ENCODE measurements at places on chromosomes 4 and X. TPM values are rescaled to one million over a fixed set of nuclear protein-coding genes. Genes with fewer than 3 reads are reported as not detected.

GRCh38 chr4:175884048-175884447 lies 72.0 kb upstream of the GPM6A start:
- no peak for DNase-seq

GRCh38 chrX:3577551-3577950 lies 135.9 kb downstream of the PRKX start:
- no peak for DNase-seq

DNA sequence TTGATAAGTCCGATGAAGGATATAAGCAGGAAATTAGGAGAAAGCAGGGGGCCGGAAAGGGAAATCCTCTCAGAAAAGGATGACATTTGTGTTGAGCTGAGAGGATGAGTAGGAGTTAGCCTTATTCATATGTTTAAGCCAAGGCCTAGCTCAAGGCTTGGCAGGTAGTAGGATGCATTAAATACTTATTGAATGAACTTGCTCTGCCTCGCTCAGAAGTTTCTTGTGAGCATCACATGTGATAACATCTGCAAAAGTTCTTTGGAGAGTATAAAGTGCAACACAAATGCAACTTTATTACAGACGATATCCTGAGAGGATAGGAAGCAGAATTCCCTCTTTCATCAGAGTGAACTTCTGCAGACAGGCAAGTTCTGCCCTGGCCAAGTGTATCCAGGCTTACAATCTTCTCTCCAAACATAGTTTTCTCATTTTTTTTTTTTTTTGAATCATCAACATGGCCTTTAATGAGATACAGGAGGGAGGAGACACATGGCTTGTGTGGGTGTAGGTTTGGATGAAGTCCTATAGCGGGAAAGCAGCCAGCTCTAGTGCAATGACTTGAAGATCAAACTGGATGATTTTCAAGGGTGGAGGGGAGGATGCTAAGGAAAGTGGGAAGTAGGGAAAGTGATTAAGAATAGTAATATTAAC lies 48.1 kb downstream of the LUZP4 start:
- DNase-seq, result no peak

HSD17B13 gene
- total RNA-seq, result 0.22 TPM

DNA sequence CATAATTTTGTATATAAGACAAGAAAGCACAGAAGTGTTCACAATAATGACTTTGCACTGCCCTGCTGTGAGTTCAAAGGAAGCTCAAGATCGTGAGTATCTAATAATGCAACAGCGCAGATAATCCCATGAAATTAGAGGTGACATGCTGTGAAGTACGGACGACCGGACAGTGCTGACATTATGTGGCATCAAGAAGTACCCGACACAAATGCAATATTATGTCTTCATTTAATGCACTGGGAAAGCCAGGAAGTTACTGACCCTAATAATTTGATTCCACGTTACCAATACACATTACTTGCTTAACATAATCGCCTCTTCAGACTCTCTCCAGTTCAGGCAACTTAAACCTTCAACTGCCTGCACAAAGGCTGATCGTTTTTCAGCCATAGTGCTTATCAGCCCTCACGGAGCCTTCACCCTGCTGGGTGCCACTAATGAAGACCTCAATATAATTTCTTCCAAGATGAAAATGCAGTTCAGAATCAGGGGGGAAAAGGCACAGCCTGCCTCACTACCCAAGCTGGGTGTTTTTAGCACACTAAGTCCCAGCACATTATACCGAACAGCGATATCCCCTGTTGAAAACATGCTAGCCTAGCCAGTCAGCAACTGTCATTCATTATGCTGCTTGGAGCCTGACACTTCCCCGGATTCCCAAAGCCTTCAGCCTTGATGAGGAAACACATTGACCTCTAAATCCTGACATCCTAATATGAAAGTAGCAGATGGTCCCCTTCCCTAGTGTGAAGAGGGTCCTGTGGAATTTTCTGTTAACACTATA lies 56.1 kb downstream of the SLC7A11 start:
- DNase-seq, result no peak

DNA sequence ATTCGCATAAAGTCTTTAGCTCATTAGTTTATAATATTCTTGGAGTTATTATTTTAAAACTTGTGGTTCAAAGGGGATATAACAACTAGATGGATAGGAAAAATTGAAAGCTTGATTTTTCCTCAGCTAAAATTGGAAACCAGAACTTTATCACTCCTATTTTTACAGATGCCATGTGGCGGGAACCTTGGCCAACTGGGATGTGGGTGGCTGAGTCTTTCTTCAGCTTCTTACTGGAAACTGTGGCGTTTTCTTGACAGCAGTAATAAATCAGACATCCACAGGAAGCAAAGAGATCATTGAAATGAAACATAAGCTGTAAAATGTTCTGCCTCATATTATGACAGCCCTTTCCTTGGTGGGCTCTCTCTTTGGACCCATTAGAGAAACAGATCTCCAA lies 84.1 kb downstream of the SPATA18 start:
- no peak for DNase-seq

RCHY1 gene
- total RNA-seq, result 48.9 TPM

DNA sequence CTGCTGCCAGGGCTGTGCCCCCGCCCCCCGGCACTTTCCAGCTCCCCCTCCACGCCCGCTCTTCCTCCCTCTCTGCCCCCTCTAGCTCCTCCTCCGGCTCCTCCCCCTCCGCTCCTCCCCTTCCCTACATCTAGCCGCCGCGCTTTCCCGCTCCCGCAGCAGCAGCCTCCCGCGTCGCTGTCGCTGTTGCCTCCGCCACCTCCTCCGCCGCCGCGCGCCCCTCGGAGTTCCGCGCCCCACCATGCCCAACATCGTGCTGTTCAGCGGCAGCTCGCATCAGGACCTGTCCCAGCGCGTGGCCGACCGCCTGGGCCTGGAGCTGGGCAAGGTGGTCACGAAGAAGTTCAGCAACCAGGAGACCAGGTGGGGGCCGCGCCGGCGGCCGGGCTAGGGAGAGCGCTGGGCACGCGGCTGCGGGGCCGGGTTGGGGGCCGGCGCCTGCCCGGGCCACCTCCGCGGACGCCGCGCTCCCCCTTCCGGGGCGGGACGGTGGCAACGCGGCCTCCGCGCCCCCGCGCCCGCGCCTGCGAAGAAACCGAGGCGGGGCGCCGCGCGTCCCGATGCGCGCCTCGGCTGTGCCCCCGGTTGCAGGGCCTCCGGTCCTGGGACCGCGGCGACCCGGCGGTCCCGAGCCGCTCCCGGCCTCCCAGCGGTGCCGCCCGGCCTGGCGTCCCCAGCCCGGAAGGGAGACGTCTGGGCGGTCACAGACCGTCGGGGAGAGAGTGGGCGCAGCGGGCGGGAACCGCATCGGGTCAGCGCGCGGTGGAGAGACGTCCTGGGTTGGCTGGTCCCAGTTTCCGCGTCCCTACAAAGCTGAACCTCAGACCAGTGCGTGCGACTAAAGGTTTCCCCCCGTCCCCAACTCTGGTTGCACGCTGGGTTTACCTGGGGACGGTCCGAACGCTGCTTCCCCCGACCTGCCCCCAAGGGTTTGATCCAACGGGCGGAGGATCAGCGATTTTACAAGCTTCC lies at the start of gene PRPS2:
Gene PRPS2, plus strand, starts transcription at position 156 of the 972 bp plus-strand sequence. Its CDS starts 86 bp downstream, at position 242.
- DNase-seq, result peak; percentile 79

AFM gene
- total RNA-seq, result not detected

- no peak for DNase-seq
These were observed 61.4 kb downstream of the WFS1 start for GRCh38 chr4:6331018-6331417.

GRCh38 chr4:78545275-78546246 lies 6.0 kb upstream of the ANXA3 start:
- no peak for DNase-seq

- DNase-seq, result no peak
These were observed 188.6 kb downstream of the NSUN7 start for GRCh38 chr4:40938337-40938736.

DNA sequence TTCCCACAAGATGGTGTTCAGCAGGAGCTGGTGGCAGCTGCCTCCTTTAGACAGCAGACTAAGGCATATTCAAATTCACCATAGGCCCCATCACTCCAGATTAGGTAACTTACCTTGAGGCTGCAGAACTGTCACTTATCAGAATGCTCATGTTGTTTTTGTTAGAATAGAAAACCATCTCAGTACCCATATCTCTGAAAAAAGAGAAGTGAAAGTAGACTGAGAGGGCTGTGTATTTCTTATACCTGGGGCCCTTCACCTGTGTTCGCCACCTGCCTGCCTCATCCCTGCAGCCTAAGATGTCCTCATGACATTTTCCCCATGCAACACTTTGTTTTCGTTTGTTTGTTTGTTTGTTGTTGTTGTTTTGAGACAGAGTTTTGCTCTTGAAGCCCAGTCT lies 32.9 kb upstream of the SPRY1 start:
- no peak for DNase-seq

- DNase-seq, result no peak
These were observed 51.5 kb upstream of the ANTXR2 start for GRCh38 chr4:80124246-80125211.

DNA sequence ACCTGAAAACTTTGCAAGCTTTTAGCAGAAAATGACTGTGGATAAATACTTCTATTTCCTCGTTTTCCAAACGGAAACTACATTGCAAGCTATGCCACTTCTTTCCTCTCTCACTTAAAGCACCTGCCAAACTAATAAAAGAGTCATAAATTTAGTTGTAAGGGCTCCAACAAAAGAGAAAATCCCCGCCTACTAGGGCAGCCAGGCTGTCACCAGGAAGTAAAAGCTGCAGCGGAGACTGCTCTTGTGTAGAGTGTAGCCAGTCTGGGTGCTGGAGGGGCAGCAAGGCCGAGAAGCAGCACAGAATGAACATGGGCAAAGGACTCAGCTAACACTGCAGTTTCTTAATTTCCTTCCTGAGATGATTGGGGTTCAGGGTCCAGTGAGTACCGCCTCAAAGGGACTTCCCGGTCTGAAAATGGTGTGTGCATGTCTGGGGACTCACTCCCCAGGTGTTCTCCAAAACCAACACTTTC lies 89.3 kb upstream of the MAML3 start:
- no peak for DNase-seq

RAB41 gene
- total RNA-seq, result not detected

GRCh38 chr4:128682942-128683666 lies 126.4 kb upstream of the JADE1 start:
- DNase-seq, result no peak

PDGFC gene
- total RNA-seq, result 12.6 TPM

DNAAF6 gene
- not detected for total RNA-seq

- DNase-seq, result no peak
These were observed 3.9 kb downstream of the RUFY3 start for GRCh38 chr4:70725633-70726032.

GRCh38 chr4:152896811-152897210 lies 39.3 kb upstream of the FHDC1 start:
- DNase-seq, result no peak

F9 gene
- not detected for total RNA-seq

SEL1L3 gene
- total RNA-seq, result 3.9 TPM

- no peak for DNase-seq
These were observed 76.8 kb downstream of the IL15 start for GRCh38 chr4:141713185-141713584.

GRCh38 chrX:49618574-49618973 lies 19.8 kb downstream of the GAGE1 start:
- no peak for DNase-seq

DNA sequence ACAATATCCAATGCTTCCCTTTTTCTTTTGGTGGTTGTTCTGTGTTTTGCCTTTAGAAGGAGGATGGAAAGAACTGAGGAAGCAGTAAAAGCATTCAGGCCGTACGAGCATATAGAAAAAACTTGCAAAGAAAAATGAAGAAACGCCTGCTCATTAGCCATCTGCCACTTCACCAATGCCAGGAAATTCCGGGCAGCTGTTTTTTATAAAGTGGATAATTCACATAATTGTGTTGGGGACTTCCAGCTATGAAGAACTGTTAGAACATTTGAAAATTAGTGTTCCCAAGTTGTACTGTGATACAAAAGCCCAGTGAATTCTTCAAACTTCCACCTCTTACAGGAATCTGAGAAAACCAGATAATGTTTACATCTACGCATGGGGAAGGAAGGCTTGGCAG lies 11.7 kb downstream of the RELL1 start:
- DNase-seq, result no peak

DNA sequence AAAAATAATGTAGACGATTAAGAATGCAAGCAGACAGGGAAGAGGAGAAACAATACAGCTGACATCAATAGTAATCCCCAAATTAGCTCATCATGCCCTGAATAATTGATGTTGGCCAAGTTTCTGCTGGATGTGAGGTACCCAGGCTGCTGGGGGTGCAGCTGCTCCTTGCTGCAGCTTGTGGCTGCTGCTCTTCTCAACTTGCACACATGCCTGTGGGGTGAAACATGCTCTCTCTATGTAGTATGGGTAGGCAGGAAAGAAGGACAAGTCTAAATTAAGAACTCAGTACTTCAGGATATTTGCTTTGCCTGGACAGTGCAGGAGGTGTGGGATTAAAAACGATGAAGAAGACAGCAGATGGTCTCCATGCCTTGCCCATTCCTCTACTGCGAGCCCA lies 16.7 kb downstream of the EDA2R start:
- no peak for DNase-seq

GRCh38 chr4:118265312-118266144 lies 87.3 kb downstream of the PRSS12 start:
- peak; percentile 72 for DNase-seq

DNA sequence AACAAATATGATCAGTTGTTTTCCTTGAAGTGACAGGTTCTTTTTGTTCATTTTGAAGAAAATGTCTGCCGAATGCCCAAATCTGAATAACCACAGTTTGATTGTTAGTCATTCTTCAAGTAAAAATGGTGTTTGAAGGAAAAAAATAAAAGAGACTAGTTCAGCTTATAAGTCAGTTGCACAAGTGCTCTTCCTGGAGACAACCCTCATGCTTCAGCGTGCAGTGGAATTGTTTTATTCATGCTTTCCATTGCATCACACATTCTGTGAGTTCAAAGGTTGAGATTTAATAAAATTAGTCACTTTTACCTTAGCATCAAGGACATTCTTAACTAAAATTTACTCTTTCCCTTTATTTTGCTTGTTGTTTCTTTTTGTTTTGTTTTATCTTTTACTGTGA lies 404.9 kb downstream of the ZNF674 start:
- DNase-seq, result no peak

GRIA2 gene
- not detected for total RNA-seq

DNA sequence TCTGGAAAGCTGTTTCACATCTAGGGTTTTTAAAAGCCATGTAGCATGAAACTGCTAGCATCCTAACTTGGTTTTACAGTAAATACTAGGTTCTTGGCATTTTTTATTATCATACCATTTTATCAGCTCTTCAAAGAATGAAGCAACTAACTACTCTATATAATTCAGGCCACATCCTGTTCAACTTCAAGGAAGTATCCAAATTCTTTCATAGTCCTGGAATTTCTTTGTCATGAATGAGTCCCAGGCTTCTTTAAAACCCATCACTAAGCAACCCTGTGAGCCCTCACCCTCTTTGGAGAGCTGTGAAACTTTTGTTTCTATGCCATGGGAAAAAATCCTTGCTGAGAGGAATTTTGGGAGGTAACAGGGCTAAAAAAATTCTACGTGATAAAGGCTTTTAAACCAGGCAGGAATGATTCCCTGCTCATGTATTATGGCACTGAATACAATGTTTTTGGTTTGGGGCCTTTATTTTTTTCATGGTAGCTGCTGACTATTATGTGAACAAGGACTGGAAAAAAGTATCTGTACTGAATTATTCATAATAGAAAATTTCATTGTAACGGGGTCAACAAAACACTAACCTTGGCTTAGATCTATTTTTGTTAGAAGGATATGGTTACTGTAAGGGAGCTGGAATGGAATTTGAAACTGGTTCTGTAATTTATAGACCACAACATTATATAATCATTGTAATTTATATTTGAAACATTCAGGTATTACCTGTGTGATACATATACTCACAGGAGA lies 164.9 kb downstream of the DCTD start:
- DNase-seq, result no peak

Measured in Right ventricle myocardium inferior (tissue), 1 donor.